ENCODE measurements at places on chromosomes 3 and 15.
A peak's percentile ranks its signal among the peaks of the same experiment; 100 is the strongest.

DNA sequence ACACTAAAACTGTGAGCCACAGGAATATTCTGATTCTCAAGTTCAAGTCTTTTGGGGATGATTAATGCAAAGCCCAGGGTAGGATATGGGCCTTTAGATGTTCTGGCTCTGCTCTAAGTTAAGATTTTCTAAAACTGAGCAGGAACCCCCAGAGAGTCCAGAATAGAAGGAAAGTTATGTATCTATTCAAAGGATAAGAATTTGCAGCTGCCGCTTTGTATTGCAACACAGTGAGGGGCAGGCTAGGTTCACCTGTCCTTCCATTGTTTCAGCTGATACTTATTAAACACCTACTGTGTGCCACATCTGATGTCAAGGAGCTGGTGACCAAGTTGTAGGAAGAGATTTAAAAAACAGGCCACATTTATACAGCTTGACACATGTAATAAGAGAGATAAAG, 290.4 kb downstream of the MAGI1 start:
- no peak for DNase-seq

GRCh38 chr3:36743826-36744225, 20.5 kb downstream of the DCLK3 start:
- DNase-seq: no peak

DNA sequence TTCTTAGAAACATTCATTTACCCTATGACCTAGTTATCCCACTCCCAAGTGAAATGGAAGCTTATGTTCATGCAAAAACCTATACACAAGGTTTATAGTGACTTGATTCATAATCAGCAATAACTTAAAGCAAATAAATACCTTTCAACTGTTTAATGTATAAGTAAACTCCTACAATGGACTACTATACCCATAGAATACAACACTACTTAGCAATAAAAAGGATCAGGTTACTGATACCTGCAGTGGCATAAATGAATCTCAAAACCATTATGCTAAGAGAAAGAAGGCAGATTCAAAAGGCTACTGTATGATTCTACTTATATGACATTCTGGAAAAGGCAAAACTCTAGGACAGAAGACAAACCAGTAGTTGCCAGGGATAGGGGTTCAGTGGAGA, 8.3 kb upstream of the POLR2M start:
- no peak for DNase-seq

GRCh38 chr3:52108302-52109232, 45.7 kb downstream of the POC1A start:
- DNase-seq: no peak

DNA sequence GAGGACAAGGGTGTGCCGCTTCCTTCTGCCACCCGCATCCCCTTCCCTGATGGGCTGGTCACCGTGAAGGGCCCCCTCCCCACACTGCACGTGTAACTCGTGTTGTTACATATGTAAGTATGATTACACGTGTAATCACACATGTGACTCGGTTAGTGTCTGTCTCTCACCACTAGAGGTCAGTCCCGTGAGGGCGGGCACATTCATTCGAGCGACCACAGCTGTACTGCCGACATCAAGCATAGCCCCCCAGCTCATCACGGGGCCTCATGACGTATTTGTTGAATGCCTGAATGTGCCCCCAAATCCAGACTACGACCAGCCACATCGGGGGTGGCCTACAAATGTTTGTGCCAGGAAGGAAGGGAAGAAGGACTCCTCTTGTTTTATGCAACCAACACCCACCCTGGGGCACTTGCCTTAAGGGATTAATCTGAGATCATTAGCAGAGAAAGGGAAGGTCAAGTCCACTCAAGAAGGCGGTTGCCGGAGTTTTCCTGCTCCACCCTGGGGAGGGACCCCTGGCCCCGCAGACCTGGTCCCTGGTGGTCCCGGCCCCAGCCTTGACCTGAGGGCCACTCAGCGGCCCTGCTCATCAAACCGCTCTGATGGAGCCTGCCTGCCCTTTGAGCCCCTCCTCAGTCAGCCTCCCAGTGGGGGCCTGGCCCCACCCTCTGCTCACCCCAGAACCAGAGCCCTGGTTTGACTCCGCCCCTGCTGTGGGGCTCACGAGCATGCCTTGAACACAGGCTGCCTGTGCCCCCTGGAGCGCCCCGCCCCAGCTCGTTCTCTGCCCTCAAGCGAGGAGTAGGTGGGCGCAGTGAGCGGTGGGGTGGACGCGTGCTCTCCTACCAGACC, 52.8 kb downstream of the RGMA start:
- DNase-seq: peak; percentile 54

DNA sequence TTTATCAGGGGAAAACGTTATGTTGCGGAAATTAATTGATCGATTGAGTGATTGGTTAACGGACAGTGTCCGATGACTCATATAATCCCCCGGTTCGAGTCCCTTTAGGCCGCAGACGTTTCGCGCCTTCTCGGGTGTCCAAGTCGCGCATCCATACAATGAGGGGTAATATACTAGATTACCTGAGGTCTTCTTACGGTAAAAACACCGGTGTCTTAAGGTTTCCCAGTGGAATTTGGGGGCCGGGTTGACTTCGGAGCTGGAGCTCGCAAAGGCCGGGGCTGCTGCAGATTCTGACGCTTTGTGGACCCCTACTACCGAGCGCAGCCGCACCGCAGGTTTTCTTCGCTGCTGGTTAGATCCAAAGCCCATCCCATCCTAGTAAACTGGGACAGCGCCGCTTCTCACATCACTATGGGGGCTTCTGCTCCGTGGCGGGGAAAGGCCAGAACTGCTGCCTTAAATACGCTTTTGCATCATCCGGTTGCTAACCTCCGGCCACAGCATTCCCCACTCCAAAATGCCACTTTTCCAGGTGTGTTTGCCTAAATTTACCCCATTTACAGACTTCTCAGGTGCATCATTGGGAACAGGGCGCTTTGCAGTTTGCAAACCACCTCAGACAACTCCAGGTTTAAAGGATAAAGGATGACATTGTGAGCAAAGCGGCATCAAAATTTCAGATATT, 858 bp upstream of the SACM1L start:
- no peak for DNase-seq

- no peak for DNase-seq
Measured at GRCh38 chr3:116552246-116552645, 107.0 kb upstream of the LSAMP start.

DNA sequence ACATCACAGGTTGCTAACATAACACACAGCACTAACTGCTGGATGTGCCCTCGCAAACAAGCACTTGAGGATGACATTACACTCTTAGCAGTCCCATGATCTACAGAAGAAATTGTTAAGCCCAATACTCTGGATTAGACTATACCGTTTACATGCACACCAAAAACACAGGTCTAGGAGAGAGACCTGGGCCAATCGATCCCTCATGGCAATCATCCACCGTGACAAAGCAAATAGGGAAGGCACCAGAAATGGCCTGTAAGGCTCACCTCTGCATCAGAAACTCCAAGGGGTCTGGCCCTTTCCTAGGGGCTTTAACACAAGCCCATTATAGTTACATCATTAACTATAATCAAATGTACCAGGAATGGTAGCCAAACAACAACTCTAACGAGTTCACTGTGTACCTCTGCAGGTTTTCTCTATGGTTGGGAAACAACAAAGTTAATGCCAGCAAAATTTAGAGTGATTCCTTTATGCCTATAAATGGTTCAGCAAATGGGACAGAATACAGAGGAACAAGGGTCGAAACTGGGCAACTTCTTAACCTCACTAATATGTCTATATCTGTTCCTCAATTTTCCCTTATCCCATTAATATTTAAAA, 18.5 kb downstream of the TRANK1 start:
- DNase-seq: no peak

DNA sequence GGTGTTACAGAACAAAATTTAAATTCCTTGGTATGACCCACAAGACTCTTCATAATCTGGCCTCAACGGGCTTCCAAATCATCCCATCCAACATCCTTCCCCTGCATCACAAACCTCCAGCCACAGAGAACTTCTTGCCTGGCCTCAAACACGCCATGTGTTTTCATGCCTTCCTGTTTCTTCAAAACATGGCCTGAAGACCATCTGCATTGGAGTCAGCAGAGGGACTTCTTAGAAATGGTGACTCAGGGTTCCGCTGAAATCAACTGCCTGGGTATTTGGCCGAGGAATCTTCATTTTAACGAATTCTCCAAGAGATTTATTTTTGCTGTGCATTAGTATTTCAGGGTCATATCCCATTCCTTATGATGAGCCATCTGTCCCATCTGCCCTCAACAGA, 138.1 kb upstream of the RAP2B start:
- DNase-seq: no peak

GRCh38 chr3:67044955-67045354, 46.8 kb downstream of the KBTBD8 start:
- no peak for DNase-seq

- DNase-seq: no peak
Measured at GRCh38 chr3:171606151-171606751, 146.0 kb upstream of the TNIK start.

Measured in T-helper 2 cell (primary cell).